Naive thymus-derived CD8-positive, alpha-beta T cell (primary cell): ENCODE measurements at places on chromosomes 7 and 10.

DNA sequence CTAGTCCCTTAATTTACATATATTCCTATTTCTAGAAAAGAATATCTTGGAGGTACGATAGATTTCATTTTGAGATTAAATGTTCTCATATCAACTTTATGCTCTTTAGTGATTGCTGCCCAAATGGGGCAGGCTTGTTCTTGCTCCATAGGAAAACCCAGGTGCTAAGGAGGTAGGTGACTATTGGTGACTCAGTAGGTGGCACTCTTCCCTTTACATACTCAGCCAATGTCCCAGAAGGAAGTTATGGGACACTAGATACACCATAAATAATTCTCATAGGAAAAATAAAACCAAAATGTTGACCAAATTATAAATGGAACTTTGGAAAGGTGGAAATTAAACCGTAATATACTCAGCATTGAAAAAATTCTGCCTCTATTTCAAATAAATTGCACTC is 4.0 kb downstream of the SKAP2 start:
- no peak overlapping the region for H3K4me3 ChIP-seq
- no peaks in the 10 kb centered on the region for H3K36me3 ChIP-seq
- no peak overlapping the region for H3K27ac ChIP-seq
- no peak for DNase-seq
- H3K4me1 ChIP-seq = peaks cover 21% of the 10 kb centered on the region
- H3K27me3 ChIP-seq = peaks cover 20% of the 10 kb centered on the region

DNA sequence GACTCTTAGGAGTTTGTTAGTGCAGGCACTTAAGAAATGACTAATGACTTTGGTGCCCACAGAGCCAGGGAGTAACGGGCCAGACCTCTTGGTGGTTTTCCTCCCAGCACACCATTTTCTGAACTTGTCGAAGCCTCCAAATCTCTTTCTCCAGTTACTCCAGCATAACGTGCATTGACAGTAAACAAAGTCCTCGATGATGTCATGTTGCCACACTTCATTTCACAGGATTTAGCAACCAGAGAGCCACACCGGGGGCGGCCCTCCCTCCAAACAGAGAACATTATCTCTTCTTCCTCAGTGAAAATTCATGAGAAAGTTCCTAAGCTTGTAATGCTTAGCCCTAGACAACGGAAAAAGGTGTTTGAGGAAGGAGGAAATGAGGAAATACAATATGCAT is 4.0 kb upstream of the SVOPL start:
- H3K27me3 ChIP-seq = no peaks in the 10 kb centered on the region
- no peak overlapping the region for H3K27ac ChIP-seq
- no peaks in the 10 kb centered on the region for H3K4me1 ChIP-seq

DNA sequence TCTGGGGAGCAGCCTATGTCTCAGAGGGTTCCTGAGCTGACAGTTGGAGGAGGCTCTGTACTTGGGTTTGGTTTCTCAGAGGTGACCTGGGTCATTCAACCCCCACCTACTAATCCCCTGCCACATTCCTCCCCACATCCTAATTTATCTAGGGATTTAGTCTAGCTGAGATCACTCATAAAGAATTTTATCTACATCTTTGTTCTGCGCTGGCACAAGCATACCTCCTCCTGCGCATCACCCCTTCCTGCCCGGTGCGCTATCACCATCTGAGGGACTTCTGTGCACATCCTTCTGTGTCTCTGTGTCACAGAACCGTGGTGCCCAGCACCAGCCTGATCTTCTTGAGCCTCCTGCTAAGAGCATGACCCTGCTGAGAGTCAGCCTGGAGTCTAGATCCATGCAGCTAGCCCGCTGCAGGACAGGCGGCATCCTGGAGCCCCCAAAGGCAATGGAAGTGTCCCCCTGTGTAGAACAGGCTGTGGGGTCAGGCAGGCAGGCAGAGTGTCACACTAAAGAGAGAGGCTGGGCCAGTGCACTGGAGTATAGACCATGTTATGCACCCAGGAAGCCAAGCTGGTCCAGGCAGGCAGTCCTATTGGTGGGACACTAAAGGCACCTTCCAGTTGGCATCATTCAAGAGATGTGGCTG is 63.6 kb downstream of the ARHGAP22 start:
- H3K27me3 ChIP-seq = peaks cover 9% of the 10 kb centered on the region
- H3K36me3 ChIP-seq = no peaks in the 10 kb centered on the region
- H3K27ac ChIP-seq = no peak overlapping the region

DNA sequence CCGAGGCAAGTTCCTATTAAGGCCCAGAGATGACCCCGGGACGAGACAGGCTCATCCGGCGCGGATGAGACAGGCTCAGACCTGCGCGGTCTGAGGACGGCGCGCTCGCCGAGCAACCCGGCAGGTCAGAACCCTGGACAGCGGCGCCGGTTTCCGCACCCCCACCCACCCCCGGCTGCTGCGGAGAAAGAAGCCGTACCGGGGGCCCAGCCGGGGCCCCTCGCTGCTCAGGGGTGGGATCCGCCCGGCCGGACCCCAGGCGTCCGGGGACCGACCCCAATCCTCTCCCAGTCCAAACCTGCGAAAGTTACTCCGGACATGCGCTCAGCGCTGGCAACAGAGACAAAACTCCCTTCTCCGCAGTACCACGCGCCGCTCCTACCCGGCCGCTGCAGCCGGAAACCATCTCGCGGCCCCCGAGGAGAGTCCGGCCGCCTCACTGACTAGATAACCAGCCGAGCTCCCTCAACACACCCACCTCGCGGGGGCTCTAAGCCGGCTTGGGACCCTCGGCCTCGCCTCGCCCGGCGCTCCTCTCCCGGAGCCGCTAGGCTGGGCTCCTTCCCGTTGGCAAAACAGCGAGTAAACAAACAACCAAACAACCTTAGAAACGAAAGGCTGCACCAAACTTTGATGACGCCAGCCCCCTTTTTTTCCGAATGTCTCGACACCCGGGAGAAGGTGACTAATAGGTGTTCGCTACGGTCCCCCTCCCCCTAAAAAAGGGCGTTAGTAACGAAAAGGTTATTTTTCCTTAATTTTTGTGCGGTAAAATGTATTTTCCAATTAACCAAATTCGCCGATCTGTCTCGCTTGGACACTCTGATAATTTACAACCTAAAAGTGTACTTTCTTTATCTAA is 2.3 kb upstream of the DRGX start:
- peak overlapping the region; percentile 48 for H3K4me3 ChIP-seq
- no peaks in the 10 kb centered on the region for H3K36me3 ChIP-seq
- H3K27me3 ChIP-seq = peaks cover 78% of the 10 kb centered on the region
- H3K27ac ChIP-seq = no peak overlapping the region
- H3K4me1 ChIP-seq = peaks cover 15% of the 10 kb centered on the region

GRCh38 chr7:112162142-112162766 is 43.9 kb downstream of the DOCK4 start:
- H3K36me3 ChIP-seq = no peaks in the 10 kb centered on the region
- peaks cover 8% of the 10 kb centered on the region for H3K27me3 ChIP-seq
- no peaks in the 10 kb centered on the region for H3K4me1 ChIP-seq
- no peak overlapping the region for H3K27ac ChIP-seq
- H3K4me3 ChIP-seq = no peak overlapping the region
